ENCODE measurements at places on chromosomes 11 and 22.

DNA sequence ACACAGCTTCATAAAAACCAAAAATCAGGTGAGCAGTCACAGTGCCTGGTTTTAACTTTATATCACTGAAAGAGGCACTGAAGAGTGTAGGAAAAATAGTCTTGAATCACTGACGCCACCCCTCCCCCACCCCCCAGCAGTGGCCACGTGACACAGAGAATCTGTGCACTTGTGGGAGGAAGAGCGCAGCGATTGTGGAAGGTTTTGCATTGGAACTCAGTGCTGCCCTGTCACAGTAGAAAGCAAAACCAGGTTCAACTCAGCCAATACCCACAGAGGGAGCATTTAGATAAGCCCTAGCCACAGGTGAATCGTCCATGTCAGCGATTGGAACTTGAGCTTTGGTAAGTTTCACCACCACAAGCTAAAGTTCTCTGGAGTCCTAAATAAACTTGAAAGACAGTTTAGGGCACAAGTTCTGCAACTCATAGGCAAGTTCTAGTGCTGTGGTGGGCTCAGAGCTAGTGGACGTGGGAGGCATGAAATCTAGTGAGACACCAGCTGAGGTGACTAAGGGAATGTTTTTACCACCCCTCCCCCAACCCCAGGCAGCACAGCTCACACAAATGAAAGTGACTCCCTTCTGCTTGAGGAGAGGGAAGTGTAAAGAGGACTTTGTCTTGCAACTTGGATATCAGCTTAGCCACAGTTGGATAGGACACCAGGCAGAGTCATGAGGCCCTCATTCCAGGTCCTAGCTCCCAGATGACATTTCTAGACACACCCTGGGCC is 13.3 kb downstream of the OR52B2 start:
- no peak for DNase-seq

DNA sequence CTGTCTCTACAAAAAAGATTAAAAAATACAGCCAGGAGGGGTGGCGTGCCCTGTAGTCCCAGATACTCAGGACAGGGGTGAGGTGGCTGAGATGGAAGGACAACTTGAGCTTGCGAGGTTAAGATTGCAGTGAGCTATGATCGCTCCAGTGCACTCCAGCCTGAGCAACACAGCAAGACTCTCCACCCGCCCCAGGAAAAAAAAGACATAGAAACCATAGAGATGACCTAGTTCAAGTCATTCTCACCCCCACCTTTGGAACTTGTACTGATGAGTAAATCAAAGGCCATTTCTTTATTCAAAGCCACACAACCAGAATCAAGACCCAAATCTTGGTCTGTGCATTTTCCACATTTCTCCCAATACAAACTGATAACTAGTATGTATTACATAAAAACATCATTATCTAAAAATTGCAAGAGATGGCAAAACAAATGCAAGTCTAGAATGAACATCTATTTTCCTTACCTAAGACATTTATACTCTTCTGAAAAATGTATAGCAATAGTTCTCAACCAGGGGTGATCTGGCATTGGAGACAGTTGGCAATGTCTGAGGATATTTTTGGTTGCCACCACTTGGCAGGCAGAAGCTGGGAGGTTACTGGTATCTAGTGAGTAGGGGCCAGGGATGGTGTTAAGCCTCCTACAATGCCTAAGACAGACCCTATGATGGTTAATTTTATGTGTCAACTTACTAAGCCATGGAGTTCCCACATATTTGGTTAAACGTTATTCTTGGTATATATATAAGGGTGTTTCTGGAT is 34.6 kb downstream of the LGR4 start:
- no peak for DNase-seq

GRCh38 chr22:46688949-46689348 is 49.1 kb downstream of the CERK start:
- no peak for DNase-seq

- no peak for DNase-seq
Measured at GRCh38 chr11:46618837-46619236, 1.5 kb downstream of the ATG13 start.

DNA sequence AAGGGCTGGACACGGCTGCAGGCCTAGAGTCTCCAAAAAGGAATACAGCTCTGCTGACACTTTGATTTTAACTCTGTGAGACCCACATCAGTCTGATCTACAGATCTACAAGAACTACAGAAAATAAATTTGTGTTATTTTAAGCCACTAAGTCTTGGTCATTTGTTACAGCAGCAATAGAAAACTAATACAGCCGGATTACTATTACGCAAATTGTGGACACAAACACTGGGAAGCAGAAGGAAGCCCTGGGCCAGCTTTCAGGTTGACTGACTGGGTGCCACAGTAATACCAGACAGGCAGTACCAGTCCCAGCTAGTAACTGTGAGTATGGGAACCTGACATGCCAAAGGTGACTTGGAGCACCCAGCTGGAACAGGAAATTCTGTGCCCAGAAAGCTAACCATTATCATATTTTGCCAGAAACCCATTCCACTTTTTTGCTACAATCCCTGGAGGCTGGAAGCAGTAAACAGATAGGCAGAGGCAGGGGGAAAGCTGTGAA is 13.4 kb downstream of the SLC25A17 start:
- DNase-seq = no peak
